HepG2 (cell line): ENCODE measurements at places on chromosomes 13 and 19.

GRCh38 chr13:111968336-111969010 lies 98.5 kb upstream of the SOX1 start:
- no peak overlapping the region for H3K4me3 ChIP-seq
- H3K27ac ChIP-seq = no peak overlapping the region
- H3K36me3 ChIP-seq = no peaks in the 10 kb centered on the region
- no peaks in the 10 kb centered on the region for H3K4me1 ChIP-seq
- no peak for DNase-seq
- peaks cover 61% of the 10 kb centered on the region for H3K27me3 ChIP-seq

DNA sequence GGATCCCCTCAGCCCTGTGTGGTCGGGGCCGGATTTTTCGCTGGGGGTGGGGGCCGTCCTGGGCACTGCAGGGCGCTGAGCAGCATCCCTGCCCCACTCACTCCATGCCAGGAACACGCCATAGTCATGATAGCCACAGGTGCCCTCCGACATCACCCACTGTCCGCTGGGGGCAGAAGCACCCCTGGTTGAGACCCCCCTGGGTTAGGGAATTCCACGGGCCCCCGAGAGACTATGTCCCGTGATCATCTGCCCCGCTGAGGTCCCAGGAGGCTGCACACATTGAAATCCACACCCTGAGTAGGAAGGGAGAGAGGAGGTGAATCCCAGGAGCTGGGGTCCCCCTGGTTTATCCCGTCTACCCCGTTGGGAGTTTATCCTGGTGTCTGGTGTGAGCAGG lies 16.2 kb downstream of the NCLN start:
- H3K4me3 ChIP-seq = no peak overlapping the region
- H3K36me3 ChIP-seq = peaks cover 26% of the 10 kb centered on the region; the same call in 2 of the 3 replicates
- no peaks in the 10 kb centered on the region for H3K4me1 ChIP-seq
- no peak for DNase-seq

DNA sequence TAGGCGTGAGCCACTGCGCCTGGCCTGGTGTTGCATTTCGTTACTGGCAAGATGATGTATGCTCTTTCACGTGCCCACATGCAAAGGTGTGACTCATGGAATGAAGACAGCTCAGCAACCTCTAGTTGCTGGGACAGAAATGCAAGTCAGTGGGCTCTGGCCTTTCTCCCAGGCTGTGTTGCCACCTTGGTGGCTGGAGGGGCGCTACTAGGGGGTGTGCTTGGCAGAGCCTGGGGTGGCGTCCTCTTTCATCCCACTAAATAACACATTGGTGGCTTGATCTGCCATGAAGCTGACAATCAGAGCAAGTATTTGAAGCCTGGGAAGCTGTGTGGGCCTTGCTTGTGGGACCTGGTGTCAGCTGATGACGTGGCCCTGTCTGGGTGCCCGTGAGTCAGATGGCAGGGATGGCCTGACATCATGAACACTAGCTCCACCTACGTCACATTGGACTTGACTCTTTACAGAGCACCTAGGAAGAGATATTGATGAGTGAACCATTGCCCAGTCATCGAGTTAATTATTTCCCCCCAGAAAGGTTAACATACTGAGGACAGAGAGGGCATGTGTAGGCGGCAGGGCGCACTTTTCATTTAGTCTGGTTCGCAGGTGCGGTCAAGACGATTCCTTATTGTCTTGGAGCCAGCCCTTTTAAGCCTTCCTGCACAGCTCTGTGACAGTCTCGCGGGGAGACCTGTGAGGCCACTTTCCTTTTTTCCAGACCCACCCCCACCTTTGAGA lies 154.2 kb downstream of the TM9SF2 start:
- no peaks in the 10 kb centered on the region for H3K36me3 ChIP-seq
- H3K27ac ChIP-seq = peak overlapping the region; percentile 38
- peak overlapping the region; percentile 48; the same call in 1 of the 2 replicates for H3K4me3 ChIP-seq

- peak; percentile 47 for DNase-seq
- no peaks in the 10 kb centered on the region for H3K36me3 ChIP-seq
- H3K27ac ChIP-seq = peak overlapping the region; percentile 62
- no peaks in the 10 kb centered on the region for H3K27me3 ChIP-seq
Measured at GRCh38 chr13:91372911-91373310, 25.4 kb downstream of the MIR17HG start.

- peak overlapping the region; percentile 84 for H3K27ac ChIP-seq
- H3K4me3 ChIP-seq = peak overlapping the region; percentile 90
- DNase-seq = peak; percentile 21
- H3K36me3 ChIP-seq = no peaks in the 10 kb centered on the region; the same call in 1 of the 2 replicates
- H3K4me1 ChIP-seq = peaks cover 44% of the 10 kb centered on the region
Measured at GRCh38 chr13:112688560-112689302, 1.1 kb upstream of the ATP11A start.

- no peak overlapping the region for H3K4me3 ChIP-seq
- H3K4me1 ChIP-seq = peaks cover 30% of the 10 kb centered on the region
Measured at GRCh38 chr19:10219678-10220077, 11.5 kb downstream of the S1PR2 start.

DNA sequence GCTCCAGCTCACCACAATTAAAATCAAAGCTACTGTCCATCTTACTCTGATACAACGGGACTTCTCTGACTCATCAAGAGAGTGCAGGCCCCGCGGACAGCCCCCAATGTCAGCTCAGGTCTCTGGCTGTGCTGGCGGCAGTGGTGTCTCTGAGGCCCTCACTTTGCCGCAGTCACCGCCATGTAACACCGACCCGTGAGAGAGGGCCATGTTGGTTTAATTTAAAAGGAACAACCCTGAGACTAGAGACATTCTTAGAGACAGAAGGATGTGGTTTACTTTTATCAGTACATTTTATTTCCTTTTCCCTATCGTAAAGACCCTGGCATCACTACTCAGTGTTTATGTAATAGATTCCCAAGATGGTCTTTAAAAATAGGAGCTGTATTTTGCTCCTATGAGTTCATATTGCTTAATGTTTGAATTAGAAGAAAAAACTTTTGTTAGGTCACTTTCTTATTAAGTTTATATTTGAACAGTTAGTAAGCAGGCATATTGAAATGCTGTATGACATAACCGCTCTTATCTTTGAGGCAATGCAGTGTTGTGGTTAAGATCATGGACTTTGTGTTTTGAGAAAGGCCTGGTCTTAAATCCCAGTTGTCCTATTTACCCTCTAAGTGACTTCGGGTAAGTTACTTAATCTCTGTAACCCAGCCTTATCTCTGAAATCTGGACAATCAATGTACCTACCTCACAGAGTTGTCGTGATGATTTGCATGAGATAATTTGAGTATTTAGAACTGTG lies 23.4 kb downstream of the DGKH start:
- H3K27ac ChIP-seq = no peak overlapping the region
- no peaks in the 10 kb centered on the region for H3K27me3 ChIP-seq
- no peak overlapping the region for H3K4me3 ChIP-seq
- H3K36me3 ChIP-seq = no peaks in the 10 kb centered on the region
- H3K4me1 ChIP-seq = no peaks in the 10 kb centered on the region
- DNase-seq = no peak
